ENCODE measurements at places on chromosomes 12 and 14. TPM values are rescaled to one million over a fixed set of nuclear protein-coding genes. Genes with fewer than 3 reads are reported as not detected.

OTUB2 gene
- 0.37 TPM for total RNA-seq

- H3K4me3 ChIP-seq: no peak overlapping the region
- H3K27me3 ChIP-seq: peaks cover 29% of the 10 kb centered on the region
- DNase-seq: peak; percentile 70
- H3K4me1 ChIP-seq: peaks cover 6% of the 10 kb centered on the region
- H3K36me3 ChIP-seq: no peaks in the 10 kb centered on the region
These were observed 49.0 kb downstream of the KCTD10 start for GRCh38 chr12:109428037-109428629.

IRAK3 gene
- total RNA-seq: 1.5 TPM

GRCh38 chr12:124551268-124552144 is 15.9 kb downstream of the NCOR2 start:
- peaks cover 57% of the 10 kb centered on the region for H3K4me1 ChIP-seq
- no peak overlapping the region for H3K27ac ChIP-seq
- H3K36me3 ChIP-seq: peaks cover 2% of the 10 kb centered on the region
- H3K4me3 ChIP-seq: peak overlapping the region; percentile 45
- DNase-seq: no peak

PSMB11 gene
- total RNA-seq: not detected

ADCY4 gene
- 7.9 TPM for total RNA-seq

- no peak overlapping the region for H3K4me3 ChIP-seq
- H3K4me1 ChIP-seq: peaks cover 2% of the 10 kb centered on the region
- H3K27me3 ChIP-seq: no peaks in the 10 kb centered on the region
- H3K27ac ChIP-seq: no peak overlapping the region
- DNase-seq: no peak
These were observed 171.2 kb downstream of the CALM1 start for GRCh38 chr14:90567991-90568390.

SMOC1 gene
- not detected for total RNA-seq

USP44 gene
- 2.2 TPM for total RNA-seq

DNA sequence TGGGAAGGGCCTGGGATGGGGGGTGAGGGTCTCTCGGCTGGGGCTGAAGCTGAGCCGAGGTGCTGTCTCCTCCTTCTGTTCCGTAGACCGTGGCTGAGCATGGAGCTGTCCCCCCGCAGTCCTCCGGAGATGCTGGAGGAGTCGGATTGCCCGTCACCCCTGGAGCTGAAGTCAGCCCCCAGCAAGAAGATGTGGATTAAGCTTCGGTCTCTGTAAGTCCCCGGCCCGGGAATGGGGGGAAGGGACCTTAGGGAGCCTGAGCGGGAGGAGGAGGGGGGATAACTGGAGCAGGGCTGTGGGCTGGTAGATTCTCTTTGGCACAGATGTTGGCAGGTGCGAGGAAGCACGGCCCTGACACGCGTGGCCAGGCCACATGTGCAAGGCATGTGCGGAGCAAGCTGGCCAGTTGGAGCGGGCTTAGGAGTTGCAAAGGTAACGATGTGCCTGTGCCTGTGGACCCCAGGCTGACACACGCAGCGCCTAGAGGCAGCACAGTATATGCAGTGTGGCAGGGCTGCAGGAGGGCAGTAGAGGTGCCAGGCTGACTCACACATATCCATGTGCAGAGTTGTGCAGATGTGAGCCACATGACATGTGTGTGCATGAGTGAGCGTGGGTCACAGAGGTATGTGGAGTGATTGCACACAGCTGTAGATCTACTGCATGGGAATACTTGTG is 512 bp downstream of the PDE1B start:
- DNase-seq: no peak
- peak overlapping the region; percentile 37 for H3K27ac ChIP-seq
- peaks cover 8% of the 10 kb centered on the region for H3K36me3 ChIP-seq

C1S gene
- total RNA-seq: 3.0 TPM

GRCh38 chr14:22003461-22003860 is 329.8 kb upstream of the OR4E1 start:
- no peaks in the 10 kb centered on the region for H3K4me1 ChIP-seq
- peak overlapping the region; percentile 55 for H3K4me3 ChIP-seq
- H3K36me3 ChIP-seq: no peaks in the 10 kb centered on the region
- no peak for DNase-seq
- H3K27ac ChIP-seq: peak overlapping the region; percentile 83

DNA sequence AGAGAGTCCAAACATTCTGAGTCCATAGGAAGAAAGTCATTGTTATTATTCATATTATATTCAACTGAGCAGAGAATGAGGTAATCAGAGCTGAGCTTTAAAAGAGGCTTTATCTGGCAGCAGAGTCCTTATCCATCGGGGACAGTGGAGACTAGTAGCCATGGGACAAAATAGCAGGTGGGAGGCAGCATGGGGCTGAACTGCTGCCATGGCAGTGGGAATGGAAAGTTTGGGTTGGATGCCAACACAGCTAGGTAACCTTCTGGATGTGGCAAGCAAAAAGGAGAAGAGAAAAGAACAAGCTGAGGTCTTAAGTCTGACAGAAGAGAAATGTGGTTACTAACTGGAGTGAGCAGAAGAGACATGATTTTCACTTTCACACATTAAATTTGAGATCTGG is 71.0 kb upstream of the CDKN3 start:
- H3K4me1 ChIP-seq: peaks cover 4% of the 10 kb centered on the region
- no peak overlapping the region for H3K4me3 ChIP-seq
- no peak for DNase-seq
- H3K36me3 ChIP-seq: no peaks in the 10 kb centered on the region

DNA sequence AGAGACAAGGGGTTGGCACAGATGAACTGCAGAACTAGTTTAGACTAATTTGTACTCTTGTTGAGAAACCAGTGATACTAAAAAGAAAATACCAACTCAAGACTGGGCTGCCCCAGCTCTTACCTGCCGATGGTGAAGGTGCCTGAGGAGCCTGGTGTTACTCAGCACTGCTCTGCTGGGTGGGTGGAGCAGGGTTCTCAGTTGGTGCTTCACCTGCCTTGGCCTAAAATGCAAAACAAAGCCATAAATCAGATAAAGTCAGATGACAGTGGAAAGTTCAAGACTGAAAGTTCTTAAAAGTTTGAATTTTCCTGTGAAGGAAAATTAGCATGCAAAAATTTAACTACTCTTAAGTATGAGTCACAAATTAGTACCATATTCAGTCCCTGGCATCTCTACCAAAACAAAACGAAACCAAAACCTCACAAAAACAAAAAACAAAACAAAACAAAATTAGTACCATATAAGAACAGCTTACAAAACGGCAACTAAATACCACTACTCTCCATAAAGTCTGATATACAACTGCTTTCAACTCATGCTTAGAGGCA is 21.9 kb downstream of the YBX3 start:
- peak overlapping the region; percentile 19 for H3K4me3 ChIP-seq
- peaks cover 9% of the 10 kb centered on the region for H3K4me1 ChIP-seq
- no peak for DNase-seq
- H3K27me3 ChIP-seq: peaks cover 3% of the 10 kb centered on the region
- no peak overlapping the region for H3K27ac ChIP-seq

SLC17A8 gene
- not detected for total RNA-seq

PLXNC1 gene
- total RNA-seq: 26.5 TPM

GRCh38 chr14:30630248-30630647 is 8.1 kb downstream of the SCFD1 start:
- no peaks in the 10 kb centered on the region for H3K27me3 ChIP-seq
- no peak overlapping the region for H3K27ac ChIP-seq
- DNase-seq: no peak

- peaks cover 13% of the 10 kb centered on the region for H3K4me1 ChIP-seq
- no peaks in the 10 kb centered on the region for H3K27me3 ChIP-seq
- no peak overlapping the region for H3K4me3 ChIP-seq
These were observed 984.8 kb downstream of the VRK1 start for GRCh38 chr14:97781961-97782360.

MANSC1 gene
- total RNA-seq: 0.12 TPM

DNA sequence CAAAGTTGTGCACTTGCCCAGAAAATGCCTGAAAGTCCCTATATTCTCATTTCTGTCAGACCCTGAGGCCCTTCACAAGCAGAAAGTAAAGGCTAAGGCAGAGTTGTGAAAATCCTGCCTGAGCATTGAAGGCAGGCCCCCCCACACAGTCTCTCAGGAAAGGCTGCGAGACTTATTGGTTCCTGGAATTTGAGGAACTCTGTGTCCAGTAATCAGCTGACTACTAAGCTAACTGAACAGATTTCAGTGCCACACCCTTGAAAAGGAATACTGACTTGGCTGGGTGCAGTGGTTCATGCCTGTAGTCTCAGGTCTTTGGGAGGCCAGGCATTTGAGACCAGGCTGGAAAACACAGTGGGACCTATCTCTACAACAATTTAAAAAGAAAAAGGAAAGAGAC is 21.1 kb upstream of the PPP2R5E start:
- H3K27me3 ChIP-seq: peaks cover 25% of the 10 kb centered on the region
- no peak overlapping the region for H3K4me3 ChIP-seq
- H3K36me3 ChIP-seq: no peaks in the 10 kb centered on the region
- H3K27ac ChIP-seq: no peak overlapping the region

ARL1 gene
- 22.5 TPM for total RNA-seq

SRGAP1 gene
- 0.05 TPM for total RNA-seq

- H3K4me3 ChIP-seq: no peak overlapping the region
- no peaks in the 10 kb centered on the region for H3K27me3 ChIP-seq
- DNase-seq: no peak
- H3K27ac ChIP-seq: no peak overlapping the region
- no peaks in the 10 kb centered on the region for H3K36me3 ChIP-seq
- H3K4me1 ChIP-seq: no peaks in the 10 kb centered on the region
These were observed 116.0 kb upstream of the LRIG3 start for GRCh38 chr12:59036347-59036746.

- DNase-seq: no peak
- H3K27me3 ChIP-seq: no peaks in the 10 kb centered on the region
- H3K4me3 ChIP-seq: no peak overlapping the region
- H3K4me1 ChIP-seq: no peaks in the 10 kb centered on the region
- H3K27ac ChIP-seq: no peak overlapping the region
These were observed 61.8 kb downstream of the TESC start for GRCh38 chr12:117037289-117038022.

PCED1B gene
- 54.2 TPM for total RNA-seq

DNA sequence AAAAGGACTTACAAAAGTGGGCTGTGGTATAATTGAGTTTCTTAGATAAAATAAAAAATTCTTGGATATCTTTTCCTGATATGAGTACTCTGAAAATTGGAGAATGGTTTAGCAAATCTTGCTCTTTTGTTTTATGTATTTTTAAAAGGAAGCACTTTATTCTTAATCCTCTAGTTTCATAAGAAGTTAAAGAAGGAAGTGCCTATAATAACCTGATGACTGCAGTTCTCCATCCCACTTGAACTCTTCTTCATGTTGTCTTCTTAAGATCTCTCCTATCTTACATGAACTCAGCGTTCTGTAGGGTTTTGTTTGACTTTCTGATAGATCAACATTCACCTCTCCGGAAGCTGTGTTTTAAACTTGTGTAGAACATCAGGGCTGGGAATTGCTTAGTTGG is 271.0 kb downstream of the ERC1 start:
- H3K27me3 ChIP-seq: no peaks in the 10 kb centered on the region
- no peak overlapping the region for H3K27ac ChIP-seq
- H3K36me3 ChIP-seq: peaks cover 11% of the 10 kb centered on the region
- peaks cover 9% of the 10 kb centered on the region for H3K4me1 ChIP-seq
- DNase-seq: no peak

LRRK2 gene
- total RNA-seq: 2.5 TPM

SIX4 gene
- total RNA-seq: not detected

DNA sequence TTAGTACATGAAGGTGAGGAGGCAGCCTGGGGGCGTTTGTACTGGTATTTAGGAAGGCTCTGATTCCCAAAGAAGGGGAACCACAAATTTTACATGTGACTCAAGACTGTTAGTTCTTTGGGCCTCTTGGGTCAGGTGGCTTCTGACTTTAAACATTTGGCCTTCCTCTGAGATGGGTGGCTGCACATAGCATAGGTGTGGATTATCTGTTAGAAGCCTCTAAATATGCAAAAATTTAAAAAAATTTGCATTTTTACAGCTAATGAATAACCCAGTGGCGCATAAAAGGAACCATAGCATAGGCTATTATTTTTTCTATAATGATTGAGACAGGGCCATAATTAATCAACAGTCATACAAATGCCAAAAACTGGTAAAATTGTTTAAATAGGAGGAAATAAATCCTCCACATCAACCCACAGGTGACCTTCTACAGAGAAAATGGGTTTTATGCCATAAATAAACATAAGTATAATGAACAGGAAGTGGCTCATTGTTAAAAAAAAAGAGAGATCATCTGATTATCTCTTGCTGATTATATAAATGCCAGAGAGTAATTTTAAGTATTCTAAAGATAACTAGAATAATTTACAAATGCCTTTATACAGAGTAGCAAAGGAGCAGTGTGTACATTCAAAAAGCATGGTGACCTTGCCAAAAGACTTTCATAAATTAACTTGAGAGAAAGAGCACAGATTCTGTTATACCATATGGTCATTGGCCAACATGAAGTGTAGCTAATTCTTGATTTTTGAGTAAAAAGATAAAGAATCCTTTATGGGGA is 284.2 kb upstream of the ATP2B1 start:
- H3K27me3 ChIP-seq: no peaks in the 10 kb centered on the region
- DNase-seq: no peak
- H3K4me3 ChIP-seq: no peak overlapping the region
- H3K36me3 ChIP-seq: no peaks in the 10 kb centered on the region

GRCh38 chr14:103232031-103232808 is 101.8 kb upstream of the EIF5 start:
- no peak overlapping the region for H3K4me3 ChIP-seq
- peaks cover 52% of the 10 kb centered on the region for H3K27me3 ChIP-seq
- no peak overlapping the region for H3K27ac ChIP-seq
- H3K36me3 ChIP-seq: peaks cover 3% of the 10 kb centered on the region
- H3K4me1 ChIP-seq: no peaks in the 10 kb centered on the region

DNA sequence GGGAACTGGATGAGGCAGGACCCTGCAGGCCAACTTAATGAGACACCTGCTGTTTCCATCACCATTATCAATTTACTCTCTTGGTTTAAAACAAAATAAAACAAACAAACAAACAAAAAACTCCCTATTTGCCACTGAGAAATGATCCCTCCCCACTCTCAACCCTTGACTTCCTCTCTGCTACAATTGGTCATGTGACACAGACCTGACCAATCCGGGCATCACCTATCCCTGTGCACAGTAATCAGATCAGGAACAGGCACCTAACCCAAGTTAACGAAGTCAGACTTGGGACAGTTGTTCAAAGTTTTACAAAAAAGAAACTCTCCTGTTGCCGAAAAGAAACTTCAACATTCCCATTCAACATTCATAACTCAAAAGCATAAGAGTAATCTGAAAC is 58.4 kb downstream of the NELL2 start:
- H3K36me3 ChIP-seq: no peaks in the 10 kb centered on the region
- H3K27me3 ChIP-seq: no peaks in the 10 kb centered on the region
- no peak for DNase-seq
- no peak overlapping the region for H3K27ac ChIP-seq
- no peak overlapping the region for H3K4me3 ChIP-seq
- peaks cover 20% of the 10 kb centered on the region for H3K4me1 ChIP-seq
